ENCODE measurements at places on chromosomes 2 and 18.

DNA sequence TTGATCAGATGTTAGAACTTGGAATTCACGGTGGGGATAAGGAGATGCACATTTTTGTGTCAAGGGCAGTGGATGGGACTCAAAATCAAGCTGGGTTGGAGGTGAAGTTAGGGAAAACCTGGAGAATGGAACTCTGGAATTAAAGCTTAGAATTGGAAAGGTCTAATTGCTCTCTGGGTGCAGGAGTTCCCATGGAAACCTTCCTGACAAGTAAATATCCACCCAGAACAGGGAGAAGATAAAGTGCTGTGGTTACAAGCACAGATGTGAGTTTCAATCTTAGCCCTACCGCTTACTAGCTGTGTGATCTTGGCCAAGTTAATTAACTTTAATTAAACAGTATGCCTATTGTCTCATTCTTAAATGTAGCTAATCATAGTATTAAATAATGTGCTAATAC lies 71.3 kb upstream of the TCF7L1 start:
- no peak for DNase-seq

- DNase-seq: no peak
Observed at GRCh38 chr18:59649591-59649990, 47.6 kb downstream of the CCBE1 start.

DNA sequence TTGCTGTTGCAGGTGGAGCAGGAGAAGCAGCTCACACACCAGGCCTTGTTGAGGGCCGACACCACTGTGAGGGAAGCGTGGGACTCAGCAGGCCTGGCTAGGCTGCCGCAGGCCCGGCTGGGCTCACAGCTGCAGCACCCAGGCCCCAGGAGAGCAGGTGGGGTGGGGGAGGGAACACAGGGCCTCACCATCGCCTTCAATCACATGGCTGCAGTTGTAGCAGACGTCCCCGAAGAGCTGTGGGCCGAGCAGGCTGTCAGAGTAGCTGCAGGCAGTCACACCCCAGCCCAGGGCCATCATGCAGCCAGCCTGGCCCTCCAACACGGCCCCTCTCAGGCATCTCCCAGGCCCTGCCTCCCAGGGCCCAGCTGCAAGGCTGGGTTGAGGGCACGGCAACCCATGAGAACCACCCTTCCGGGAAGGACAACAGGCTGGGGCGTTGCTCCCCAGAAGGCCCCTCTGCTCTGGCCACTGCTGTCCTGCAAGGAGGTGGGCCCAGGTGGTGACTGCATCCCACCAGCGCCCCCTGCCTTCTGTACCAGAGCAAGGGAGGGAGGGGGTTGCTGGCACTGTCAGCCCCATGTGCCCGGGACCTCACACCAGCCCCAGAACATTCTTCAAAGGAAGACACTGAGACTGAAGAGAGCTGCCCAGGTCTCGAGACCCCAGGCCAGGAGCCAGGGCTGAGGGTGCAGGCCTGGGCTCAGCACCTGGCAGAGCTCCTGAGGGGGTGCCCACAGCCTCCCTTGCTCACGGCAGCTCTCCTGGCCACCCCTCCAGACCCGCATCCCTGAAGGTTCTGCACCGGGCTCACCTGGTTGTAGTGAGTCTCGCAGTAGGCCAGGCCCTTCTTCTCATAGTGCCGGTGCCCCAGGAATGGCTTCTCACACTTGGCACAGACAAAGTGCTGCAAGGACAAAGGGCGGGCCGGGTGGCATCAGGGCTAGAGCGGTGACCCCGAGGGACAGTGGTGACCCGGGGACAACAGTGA lies 5.6 kb upstream of the GPR17 start:
- DNase-seq: no peak

DNA sequence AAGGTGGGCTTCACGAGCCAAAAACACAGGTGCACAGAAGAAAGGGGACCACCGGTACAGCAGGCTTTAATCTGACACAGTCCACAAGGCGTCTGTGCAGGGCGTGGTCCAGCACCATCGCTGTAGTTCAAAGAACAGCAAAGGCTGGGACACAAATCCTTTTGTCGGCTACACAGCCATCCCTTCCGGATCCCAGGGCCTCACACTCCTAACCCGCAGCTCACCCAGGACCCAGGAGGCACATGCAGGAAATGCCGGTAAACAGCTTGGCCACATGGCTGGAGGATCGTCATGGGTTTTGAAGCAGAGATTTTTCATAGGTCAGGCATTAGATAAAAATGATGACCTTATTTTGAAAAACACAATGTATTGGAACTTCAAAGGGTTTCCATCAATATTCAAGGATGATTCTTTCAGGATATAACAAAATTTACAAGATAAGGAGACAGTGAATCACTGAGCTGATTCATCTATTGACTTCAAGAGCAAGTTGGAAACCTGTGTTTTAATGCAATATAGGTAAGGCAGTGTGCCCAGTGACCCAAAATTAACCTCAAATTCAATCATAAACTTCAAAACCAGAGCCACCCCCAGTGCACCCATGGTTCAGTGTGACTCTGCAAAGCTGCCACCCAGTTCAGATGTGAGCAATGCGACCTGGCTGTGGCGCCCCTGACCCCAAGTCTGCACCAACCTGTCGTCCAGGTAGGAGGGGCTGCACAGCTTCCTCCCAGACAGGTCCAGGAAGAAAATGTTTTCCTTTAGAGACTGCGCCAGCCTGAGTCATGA lies 74.4 kb downstream of the TMEM18 start:
- no peak for DNase-seq

DNA sequence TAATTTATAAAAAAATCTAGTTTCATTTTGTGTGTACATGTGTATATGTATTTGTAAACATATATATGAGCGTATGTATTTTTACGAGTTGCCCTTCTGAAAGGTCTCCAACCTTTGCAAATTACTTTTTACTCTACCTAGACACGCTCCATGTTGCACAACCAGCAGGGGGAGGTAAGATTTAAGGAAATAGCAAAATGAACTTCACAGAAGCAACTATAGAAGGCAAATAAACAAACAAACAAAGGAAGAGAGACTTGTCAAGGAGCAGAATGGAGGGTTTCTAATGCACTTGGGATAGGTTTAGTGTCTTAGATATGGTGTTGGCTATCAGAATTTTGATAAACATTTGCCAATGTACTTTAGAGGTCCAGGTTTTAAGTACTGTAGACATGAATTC lies 820.5 kb upstream of the POU3F3 start:
- no peak for DNase-seq

- DNase-seq: no peak
Observed at GRCh38 chr2:149679286-149679685, 91.7 kb upstream of the MMADHC start.

DNA sequence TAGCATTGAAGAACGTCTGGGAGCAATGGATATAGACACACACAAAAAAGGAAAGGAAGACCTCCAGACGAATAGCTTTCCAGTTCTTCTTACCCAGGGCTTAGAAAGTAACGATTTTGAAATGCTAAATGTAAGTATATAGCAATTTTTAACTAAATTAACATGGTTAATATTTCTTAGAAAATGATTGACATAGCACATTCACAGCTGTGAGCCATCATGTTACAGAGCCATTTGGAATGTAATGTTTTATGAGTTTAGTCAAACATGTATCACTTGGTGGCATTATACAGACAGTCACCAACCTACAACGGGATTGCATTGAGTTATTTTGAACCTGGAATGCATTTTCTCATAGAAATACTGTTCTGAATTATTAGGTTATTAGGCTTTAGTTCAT lies 35.1 kb downstream of the WDR43 start:
- DNase-seq: no peak

DNA sequence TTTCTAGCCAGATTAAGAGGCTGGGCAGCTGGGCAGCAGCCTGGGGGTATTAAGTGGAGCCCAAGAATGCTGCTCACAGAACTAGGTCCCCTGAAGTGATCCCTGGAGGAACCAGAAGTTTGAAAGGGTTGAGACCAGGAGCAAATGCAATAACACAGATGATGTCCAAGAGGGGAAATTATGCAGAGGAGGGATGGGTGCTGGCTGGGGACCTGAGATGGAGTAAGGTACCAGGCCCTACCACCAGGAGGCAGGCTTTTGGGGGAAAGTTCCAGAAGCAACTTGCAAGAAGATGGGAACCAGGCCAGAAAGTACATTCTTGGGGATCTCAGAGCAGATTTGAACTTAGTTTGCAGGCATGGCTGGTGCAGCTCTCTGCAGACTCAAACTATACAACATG lies 175.1 kb downstream of the NCK2 start:
- DNase-seq: peak; percentile 56

GRCh38 chr2:28390746-28391563 lies 1.7 kb upstream of the FOSL2 start:
- DNase-seq: no peak

DNA sequence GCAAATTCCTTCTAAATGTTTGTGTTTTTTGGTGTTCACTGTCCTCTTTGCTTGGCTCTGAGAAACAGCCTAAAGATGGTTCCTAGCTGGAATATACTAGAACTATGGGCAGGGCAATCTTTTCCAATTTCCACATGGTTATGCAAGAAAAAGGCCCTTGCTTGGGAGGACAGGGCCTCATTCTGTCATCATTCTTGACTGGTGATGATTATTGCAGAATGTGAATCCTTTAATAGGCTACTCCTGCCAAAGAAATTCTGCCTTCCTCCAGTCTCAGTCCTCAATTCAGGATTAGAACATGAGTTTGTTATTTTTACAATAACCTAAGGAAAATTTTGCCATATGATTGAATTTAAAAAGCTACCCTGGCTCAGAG lies 218.7 kb downstream of the HNMT start:
- DNase-seq: no peak

- DNase-seq: no peak
Observed at GRCh38 chr2:671787-672605, 5.2 kb downstream of the TMEM18 start.

GRCh38 chr2:48651158-48651790 lies 33.6 kb downstream of the GTF2A1L start:
- no peak for DNase-seq

- DNase-seq: no peak
Observed at GRCh38 chr2:54374591-54375364, 81.3 kb upstream of the SPTBN1 start.

GRCh38 chr2:236787885-236788284 lies 218.3 kb downstream of the ACKR3 start:
- peak; percentile 82 for DNase-seq

DNA sequence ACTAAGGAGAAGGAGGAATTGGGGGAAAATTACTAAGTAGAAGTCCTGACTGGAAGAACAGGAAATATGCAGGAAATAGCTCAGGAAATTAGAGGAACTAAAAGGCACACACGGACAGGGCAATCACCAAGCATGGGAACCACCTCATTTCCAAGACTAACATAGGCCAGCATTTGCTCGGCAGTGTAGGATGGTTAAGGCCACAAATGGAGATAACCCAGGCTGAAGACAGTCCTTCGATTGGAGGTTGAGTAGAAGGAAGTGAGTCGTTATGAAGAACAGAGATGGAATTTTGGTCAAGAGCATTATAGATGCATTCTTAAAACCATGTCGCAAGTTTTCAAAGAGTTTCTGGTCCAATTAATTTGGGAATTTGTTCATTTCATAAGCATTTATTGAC lies 401.4 kb downstream of the ALK start:
- peak; percentile 39 for DNase-seq

- DNase-seq: no peak
Observed at GRCh38 chr2:180979749-180980105, 678 bp upstream of the UBE2E3 start.

DNA sequence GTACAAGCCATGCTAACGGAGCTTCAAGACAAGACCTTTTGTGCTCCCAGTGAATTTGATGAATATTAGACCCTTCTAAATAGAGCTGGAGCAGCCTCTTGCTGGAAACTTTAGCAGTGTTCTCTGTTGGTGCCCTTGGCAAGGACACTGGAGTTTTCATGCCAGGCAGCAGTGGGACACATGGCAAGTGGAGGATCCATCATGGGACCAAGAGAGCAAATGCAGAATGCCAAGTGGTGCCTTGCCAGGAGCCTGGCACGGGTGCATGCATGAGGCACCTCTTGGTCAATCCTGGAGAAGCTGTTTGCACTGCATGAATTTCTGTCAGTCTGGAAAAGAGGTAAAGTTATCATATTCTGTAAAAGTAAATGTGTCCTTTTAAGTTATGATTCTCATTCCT lies 59.1 kb downstream of the NETO1 start:
- no peak for DNase-seq

- DNase-seq: peak; percentile 65
Observed at GRCh38 chr2:218727502-218728165, 17.0 kb downstream of the TTLL4 start.

DNA sequence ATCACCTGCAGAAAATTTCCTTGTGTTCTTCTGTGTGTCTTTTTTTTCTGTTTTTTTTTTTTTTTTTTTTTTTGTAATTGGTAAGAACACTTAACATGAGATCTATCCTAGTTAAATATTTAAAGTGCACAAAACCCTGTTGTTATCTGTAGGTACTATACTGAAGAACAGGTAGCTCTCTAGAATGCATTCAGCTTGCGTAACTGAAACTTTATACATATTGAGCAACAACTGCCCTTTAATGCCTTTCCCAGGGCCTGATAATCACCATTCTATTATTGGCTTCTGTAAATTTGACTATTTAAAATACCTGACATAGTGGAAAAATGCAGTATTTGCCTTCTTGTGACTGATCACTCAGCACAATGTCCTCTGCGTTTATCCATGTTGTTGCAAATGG lies 701.8 kb downstream of the SUCLG1 start:
- no peak for DNase-seq

DNA sequence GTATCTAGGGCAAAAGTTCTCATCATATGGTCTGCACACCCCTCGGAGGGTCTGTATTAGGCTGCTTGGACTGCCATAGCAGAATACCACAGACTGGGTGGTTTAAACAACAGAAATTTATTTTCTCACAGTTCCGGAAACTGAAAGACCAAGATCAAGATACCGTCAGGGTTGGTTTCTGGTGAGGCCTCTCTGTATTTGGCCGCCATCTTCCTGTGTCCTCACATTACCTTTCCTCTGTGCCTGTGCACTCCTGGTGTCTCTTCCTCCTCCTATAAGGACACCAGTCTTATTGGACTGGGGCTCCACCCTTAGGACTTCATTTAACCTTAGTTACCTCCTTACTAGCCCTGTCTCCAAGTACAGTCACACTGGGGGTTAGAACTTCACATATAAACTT lies 132.5 kb downstream of the NCOA1 start:
- no peak for DNase-seq

- DNase-seq: no peak
Observed at GRCh38 chr2:189581354-189582139, 961 bp upstream of the SLC40A1 start.

DNA sequence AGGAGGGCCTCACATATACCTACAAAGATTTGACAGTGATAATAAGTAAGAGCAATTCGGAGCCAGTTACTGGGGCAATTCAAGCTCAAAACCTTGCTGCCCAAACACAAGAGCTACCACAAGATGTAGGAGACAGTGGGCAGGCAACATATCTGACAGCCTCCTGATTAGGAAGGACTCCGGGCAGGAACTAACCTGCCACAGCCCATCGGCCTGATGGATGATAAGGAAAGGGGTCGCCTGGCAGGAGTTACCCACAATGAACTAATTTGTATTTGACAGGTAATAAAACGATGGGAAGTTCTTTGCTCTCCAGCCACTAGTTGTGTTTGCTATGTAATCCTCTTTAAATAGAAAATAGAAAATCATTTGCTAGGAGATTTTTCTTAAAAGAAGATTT lies 100.2 kb downstream of the ARHGAP15 start:
- DNase-seq: no peak

GRCh38 chr2:174465327-174465726 lies 21.5 kb downstream of the GPR155 start:
- DNase-seq: no peak

- DNase-seq: no peak
Observed at GRCh38 chr2:203413796-203414195, 85.6 kb downstream of the ABI2 start.

GRCh38 chr18:33817096-33817495 lies 239.1 kb downstream of the ASXL3 start:
- DNase-seq: no peak

Data from suppressor macrophage treated with lipopolysaccharide for 1 hour (primary cell).